ENCODE measurements at places on chromosomes 6 and 20.

DNA sequence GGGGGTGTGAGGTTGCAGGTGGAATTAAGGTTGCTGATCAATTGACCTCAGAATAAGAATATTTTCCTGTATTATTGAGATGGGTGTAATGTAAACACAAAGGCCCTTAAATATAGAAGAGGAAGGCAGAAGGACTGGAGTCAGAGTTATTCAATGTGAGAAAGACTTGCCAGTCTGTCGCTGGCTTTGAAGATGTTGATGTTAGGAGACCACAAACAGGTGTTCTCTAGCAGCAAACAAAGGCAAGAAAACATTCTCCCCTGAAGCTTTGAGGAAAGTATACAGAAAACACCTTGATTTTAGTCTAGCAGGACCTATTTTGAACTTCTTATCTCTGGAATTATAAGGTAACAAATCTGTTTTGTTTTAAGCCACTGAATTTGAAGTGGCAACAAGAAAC, 138.9 kb upstream of the PTPRK start:
- no peak for DNase-seq

DNA sequence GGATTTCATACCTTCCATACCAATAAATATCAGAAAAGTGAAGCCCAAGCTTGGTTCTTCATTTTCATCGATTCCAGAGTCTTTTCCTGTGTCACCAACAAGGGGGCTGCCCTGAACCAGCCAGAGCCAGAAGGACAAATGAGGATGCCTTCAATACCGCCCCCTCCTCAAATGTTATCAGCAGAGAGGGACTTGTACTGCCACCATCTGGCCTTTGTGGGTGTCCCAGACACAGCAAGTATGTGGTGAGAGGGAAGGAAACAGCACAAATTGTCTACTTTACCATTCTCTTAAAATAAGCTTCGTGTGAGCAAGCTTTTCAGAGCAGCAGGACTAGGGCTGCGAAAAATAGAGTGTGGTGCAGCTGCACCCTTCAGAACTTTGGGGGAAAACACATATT, 165.3 kb downstream of the SOBP start:
- DNase-seq = no peak

- DNase-seq = no peak
These were observed 27.4 kb upstream of the STXBP5 start for GRCh38 chr6:147176795-147177194.

DNA sequence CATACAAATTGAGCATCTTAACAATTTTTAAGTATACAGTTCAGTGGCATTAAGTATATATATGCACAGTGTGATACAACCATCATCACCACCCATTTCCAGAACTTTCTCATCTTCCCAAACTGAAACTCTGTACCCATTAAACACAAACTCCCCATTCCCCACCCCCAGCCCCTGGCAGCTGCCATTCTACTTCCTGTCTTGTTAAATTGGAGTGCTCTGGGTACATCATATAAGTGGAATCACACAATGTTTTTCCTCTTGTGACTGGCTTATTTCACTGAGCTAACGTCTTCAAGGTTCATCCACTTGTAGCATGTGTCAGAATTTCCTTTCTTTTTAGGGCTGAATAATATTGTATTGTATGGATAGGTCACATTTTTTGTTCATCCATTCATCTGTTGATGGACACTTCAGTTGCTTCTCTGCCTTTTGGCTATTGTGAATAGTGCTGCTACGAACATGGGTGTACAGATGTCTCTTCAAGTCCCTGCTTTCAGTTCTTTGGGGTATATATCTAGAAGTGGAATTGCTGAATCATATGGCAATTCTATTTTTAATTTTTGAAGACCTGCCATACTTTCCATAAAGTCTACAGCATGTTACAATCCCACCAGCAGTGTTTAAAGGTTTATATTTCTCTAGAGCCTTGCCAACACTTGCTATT, 19.6 kb upstream of the RREB1 start:
- no peak for DNase-seq

- DNase-seq = no peak
These were observed 289.6 kb downstream of the TBC1D7 start for GRCh38 chr6:13038741-13039190.

Measured in kidney capillary endothelial cell (primary cell).